ENCODE measurements at places on chromosomes 2 and 18.

DNA sequence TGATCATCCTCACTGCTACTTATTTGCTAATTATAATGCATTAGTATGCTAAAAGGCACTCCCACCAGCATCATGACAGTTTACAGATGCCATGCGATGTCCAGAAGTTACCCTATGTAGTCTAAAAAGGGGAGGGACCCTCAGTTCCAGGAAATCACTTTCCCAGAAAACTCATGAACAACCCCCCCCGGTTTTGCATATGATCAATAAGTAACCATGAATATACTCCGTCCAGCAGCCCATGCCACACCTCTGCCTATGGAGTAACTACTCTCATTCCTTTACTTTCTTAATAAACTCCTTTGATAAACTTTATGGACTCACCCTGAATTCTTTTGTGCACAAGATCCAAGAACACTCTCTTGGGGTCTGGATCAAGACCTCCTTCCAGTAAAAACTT is 86.8 kb downstream of the MALT1 start:
- no peak for DNase-seq

GRCh38 chr2:170598067-170598395 is 117.1 kb upstream of the SP5 start:
- DNase-seq, result no peak

DNA sequence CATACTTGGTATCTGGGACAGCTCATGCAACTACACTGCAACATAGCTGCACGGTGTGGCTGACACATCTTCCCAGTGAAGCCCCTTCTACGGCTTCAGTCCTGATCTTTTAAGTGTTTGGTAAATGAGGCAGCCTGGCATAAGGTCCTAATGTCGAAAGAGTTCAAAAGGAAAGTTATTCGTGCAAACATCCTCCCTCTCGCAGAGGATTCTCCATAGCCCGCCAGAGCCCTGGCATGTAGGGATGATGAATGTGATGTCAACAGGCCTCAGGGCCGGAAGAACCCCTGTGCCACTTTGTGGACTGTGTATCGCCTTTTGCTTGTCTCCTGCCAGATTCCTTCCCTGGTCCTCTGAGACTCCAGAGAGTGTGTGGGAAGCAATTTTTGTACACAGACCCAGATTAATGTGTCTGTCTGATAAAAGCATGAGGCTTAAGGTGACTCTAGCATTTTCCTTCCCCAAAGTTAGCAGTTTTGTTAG is 88.5 kb downstream of the SOCS6 start:
- no peak for DNase-seq

DNA sequence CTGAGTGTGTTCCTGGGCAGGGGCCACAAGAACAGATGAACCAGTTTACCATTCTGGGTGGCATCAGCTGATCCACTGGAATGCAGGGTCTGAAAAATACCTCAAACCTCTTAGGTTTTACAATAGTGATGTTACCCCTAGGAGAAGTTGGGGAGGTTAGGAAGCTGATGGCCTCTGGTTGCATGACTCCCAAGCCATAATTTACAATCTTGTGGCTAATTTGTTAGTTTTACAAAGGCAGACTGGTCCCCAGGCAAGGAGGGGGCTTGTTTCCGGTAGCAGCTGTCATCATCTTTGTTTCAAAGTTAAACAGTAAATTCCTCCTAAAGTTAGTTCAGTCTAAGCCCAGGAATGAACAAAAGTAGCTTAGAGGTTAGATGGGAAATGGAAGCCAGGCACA is 113.8 kb upstream of the SLC38A11 start:
- DNase-seq, result no peak

DNA sequence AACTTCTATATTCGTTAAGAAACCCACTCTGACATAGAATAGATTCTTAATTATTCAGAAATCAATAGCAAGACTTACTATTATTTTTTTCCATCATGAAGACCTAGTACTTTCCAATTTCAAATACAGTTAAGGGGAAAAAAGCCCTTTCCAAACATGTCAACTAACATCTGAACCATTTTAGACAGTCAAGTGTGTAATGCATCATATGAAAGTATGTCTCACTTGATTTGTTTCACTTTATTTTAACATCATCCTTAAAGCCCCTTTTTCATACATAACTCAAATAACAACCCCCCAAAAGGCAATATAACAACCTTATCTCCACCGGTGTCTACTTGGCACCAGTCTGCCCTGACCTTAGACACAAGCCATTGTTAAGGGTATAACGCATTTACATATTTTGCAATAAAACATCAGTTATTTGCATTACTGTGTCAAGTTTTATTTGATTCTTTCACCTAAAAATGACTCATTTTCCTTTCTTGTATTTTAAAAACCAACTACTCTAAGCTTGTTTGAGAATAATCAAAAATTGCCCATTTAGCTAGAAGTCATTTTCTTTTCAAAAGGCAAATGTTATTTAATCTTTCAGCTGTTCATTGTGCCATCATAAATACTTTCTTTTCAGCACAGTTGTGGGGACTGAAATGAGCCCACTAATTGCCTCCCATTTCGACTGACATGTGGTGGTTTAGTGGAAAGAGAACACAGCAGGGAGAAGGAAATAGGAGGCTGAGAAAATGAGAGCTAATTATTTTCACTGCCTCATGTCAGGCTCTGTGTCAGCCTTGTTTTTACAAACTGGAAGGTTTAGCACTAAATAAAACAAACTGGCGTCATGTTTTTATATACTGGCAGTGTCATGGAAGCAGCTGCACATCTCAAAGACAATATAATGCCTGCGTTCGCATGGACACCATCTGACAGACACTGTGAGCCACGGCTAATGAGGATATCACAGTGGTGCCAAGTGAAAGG is 104.7 kb upstream of the CDCA7 start:
- DNase-seq, result peak; percentile 95

GRCh38 chr2:102657770-102658169 is 38.4 kb downstream of the SLC9A2 start:
- DNase-seq, result no peak

DNA sequence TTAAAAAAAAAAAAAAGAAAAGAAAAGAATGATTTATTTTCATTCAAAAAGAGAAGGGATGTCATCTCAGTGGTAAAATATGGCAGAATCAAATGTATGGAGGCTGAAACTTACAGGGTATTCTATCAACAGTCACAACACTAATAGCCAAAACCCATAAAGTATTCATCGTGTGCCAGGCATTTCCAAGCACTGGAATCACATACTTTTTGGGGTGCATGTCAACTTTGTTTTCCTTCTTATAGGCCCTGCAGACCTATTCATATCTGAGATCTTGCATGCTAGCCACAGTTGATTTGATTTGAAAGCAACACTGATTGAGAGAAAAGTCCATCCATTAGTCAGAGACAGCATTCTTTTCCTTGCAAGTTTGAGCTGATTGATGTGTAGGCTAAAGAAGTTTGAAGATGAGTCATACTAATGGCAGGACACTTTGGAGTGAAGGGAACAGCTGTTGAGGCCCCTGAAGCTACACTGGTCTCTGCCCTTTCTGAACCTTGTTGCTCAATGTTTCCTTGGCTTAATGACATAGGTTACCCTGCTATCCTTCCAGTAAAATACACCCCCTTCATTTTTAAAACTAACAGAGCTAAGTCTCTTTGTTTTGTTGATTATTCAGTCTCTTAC is 22.0 kb downstream of the KATNAL2 start:
- no peak for DNase-seq

- DNase-seq, result no peak
Observed at GRCh38 chr2:186518291-186518690, 32.2 kb downstream of the ZC3H15 start.

GRCh38 chr2:39517622-39518021 is 80.5 kb upstream of the MAP4K3 start:
- DNase-seq, result no peak

- DNase-seq, result no peak
Observed at GRCh38 chr2:112680666-112681101, 34.9 kb downstream of the SLC20A1 start.
